ENCODE measurements at places on chromosomes 16 and 17.

DNA sequence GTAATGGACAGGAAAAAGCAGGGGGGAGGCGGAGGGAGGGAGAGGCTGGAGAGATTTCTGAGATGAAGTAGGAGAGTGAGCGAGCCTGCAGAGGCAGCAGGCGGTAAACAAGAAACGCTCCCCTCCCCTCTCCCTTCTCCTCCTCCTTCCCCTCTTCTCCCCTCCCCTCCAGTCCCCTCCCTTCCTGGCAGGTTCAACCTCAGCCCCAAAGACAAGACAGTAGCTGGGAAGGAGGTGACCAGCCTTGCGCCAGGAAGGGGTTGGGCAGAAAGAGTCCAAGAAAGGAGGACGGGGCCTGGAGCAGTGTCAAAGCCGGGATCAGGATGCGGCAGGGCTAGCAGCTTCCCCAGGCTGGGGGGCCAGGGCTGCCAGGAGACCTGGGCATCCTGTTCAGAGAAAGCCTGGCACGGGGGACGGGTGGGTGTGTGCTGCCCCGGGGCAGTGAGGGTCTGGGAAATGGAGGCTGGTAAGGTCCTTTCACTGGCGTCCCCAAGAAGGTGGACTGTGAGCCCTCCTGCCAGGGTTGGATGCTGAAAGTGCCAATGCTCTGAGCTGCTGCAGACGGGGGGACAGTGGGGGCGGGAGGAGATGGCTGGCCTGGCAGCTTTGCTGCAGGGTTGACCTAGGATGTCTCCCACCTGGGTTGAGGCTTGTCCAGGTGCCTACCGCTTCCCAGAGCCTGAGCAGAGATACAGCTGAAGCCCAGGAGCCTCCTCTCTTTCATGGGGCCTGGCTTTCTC lies 261.6 kb upstream of the TNRC6C start:
- no peak for DNase-seq

- DNase-seq, result no peak
These were observed 39.5 kb downstream of the RCVRN start for GRCh38 chr17:9865586-9865985.

DNA sequence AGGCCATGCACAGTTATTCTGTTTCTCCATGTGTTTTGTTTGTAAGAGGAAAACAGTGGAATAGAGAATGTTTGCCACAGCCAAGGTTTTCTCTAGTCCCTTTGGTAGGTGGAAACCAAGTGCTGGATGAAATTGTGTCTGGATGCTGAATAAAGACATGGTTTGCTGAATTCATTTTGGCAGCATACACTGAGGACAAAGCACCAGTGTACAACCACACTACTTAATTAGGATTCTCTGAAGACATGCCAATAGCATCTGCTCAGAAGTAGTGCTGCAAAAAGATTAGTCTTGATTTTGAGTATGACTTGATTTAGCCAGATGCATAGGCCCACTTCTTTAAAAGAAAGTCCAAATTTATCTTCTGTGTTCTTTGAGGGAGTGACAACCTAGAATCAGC lies 230.5 kb upstream of the CACNG5 start:
- DNase-seq, result no peak

DNA sequence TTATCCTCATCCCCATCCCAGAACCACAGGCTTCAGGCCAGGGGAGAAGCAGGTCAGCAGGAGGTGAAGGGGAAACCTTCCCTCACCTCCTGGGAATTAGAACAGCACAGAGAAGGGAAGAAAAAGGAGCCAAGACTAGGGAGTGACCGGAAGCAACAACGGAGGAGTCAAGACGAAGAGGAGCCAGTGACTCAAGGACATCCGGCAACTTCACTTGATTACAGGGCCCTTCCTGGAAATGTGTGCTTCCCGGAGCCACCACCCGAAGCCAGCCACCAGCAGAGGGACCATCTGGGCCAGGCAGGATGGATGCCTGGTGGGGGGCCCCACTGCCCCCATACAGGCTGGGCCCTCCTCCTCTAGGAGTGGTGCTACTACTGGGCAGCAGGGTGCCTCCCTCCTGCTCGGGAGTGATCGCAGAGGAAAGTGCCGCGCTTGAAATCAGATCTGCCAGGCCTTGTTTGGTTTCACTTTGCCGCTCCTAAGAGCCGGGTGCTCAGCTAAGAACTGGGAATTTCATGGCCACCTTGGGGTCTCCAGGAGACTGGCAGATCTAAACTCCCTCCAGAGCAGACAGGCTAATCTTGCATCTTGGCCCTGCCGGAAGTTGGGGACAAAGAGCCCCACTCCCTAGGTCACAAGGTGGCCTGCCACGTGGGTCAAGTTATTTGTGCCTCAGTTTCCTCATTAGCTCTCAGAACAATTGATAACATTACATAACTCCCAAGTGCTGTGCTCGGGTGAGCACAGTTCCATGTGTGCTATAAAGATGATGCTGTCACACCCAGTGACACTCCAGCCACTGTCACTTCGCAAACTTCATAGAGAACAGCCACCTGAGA lies 6.6 kb downstream of the CDC42EP4 start:
- peak; percentile 83 for DNase-seq

DNA sequence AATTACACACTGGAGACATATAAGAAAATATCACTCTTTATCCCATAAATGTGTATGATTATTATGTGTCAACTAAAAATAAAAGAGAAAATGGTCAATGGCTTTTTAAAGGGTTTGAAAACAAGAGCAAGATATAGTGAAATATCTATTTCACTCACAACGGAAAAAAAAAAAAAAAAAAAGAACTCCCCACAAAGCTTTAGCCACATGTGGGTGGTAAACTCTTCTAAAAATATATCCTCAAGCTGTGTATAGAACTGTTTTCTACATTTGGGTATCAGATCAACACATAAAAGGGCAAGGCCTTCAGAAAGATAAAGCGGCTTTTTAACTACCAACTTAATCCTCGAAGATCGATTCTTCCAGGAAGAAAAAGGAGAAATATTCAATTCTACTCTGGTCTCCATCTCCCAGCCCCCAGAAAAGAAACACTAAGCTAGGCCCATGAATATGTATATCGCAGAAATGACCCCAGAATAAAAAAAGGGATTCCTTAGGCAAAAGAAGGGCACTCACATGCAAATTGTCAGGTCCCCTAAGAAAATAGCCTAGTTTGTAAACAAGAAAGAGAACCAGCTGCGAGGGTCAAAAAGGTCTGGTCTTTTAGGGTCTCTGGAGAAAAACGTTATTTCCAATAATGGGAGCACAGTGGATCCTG lies 4.4 kb downstream of the LITAF start:
- DNase-seq, result no peak

- peak; percentile 87 for DNase-seq
These were observed 572 bp downstream of the FAM171A2 start for GRCh38 chr17:44362949-44363612.

DNA sequence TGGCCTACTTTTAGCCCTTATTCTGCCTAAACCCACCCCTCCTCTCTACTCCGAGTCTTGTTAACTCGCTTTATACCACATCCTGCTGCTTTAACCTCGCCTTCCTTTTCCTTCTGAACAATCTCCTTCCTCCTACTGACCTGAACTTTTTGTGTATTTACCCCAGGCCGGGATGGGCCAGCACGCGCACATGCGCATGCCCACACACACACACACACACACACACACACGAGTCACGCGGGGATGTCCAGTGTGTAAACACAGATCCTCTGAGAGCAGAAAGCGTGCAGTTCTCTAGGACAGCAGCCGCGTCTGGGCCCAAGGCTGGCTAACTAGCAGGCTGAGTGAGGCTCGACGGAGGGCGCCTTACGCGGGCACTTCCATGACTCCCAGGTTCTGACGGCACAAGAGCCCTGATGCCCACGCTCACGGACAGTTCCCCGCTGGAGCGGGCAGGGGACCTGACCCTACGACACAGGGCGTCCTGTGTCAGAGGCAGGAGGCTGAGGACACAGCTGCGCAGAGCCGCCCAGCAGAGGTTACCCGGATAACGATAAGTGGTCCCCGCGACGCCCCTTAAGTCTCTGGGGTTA lies 610 bp downstream of the PIK3R5 start:
- DNase-seq, result peak; percentile 43

DNA sequence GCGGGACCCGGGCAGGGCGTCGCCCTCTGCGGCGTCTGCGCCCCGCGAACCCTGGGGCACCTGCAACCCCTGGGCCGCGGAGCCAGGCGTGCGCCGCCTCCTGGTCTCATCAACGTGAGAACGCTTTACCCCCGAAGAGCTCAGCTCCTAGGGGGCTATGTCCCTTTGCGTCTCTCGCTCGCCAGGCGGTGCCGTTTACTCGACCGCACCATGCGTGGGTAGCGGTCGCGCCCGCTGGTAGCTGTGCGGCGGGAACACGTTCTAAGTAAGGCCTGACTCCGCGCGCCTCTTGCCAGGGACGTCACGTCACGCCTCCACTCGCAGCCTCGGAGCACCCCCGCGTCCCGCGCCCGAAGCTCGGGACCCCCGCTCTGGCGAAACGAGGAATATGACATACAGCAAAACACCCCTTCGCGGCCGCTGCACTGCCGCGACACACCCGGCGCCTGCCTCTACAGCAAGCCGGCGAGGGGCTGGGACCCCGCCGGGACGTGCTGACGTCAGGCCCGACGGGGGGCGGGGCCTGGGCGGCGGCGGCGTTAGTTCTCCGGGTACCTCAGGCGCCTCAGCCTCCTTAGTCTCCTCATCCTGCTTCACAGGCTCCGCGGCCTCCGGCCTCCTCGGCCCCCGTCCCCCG lies at the start of gene RAB11FIP3:
Gene RAB11FIP3 (plus strand): TSS at position 568 of the 637 bp plus-strand sequence. CDS start 358 bp downstream, outside the sequence.
- DNase-seq, result peak; percentile 90

DNA sequence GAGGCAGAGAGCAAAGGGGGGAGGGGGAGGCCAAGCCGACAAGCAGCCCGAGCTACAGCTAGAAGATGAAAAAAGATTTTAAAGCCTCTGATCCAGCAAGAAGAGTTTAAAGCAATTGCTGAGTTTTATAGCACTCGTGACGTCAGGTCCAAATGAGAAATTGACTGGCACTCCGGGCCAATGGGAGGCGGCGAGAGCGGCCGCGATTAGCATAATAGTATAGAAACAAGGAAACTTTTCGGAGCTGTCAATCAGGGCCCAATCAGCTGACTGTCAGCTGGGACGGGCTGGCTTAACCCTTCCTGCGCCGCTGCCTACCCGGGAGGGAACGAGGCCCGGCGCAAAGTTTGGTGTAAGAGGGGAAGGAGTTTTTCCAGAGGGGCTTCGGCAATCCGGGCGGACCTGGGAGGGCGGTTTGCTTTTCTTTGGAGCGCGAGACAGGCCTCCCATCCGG lies at the start of gene MAF:
Gene MAF (minus strand): TSS at position 100 of the 454 bp plus-strand sequence. CDS start 835 bp downstream, outside the sequence.
- peak; percentile 95 for DNase-seq

Data from kidney (tissue), 22 donors.